ENCODE measurements at places on chromosomes 5 and 9. TPM values are rescaled to one million over a fixed set of nuclear protein-coding genes. Genes with fewer than 3 reads are reported as not detected.

The ZCCHC10 gene
- total RNA-seq, result 30.6 TPM

The NTNG2 gene
- total RNA-seq, result 1.2 TPM

The SIT1 gene
- total RNA-seq, result 62.0 TPM

The OR1L1 gene
- not detected for total RNA-seq

The IL4 gene
- 2.0 TPM for total RNA-seq

The FCN2 gene
- not detected for total RNA-seq

The TICAM2 gene
- total RNA-seq, result 0.15 TPM

The TMEM174 gene
- not detected for total RNA-seq

The CREB3 gene
- 33.4 TPM for total RNA-seq

The PGM5 gene
- not detected for total RNA-seq

The C5orf47 gene
- not detected for total RNA-seq

The DEPDC1B gene
- 16.5 TPM for total RNA-seq

The SPINK4 gene
- total RNA-seq, result not detected

The BAAT gene
- not detected for total RNA-seq

The SHOC1 gene
- not detected for total RNA-seq

The PCDHGC5 gene
- total RNA-seq, result not detected

The ZNF618 gene
- total RNA-seq, result 0.36 TPM

The QRFP gene
- total RNA-seq, result not detected

The TEK gene
- not detected for total RNA-seq

The MEIKIN gene
- not detected for total RNA-seq

Data from activated CD8-positive, alpha-beta memory T cell treated with anti-CD3 and anti-CD28 coated beads for 36 hours (primary cell).